NCI-H1092 treated with DMSO at 0.1 percent for 48 hours (cell line): ENCODE measurements at places on chromosomes 5 and 9.

DNA sequence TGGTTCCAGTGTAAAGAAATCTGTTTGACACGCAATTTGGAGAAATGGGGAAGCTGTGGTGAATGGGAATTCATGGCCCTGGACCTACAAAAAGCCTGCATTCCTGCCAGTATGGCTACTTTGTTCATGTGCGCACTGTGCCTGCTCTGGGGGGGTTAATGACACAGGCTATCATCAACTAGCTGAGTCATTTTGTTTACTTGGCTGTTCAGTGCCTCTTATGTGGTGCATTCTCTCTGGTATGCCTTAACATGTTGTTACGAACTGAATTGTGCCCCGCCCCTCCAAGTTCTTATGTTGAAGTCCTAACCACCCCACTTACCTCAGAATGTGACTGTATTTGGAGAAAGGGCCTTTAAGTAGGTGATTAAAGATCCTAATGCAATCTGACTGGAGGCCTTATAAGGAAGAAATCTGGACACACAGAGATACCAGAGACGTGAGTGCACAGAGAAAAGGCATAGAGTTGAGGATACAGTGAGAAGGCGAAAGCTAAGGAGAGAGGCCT lies 20.4 kb upstream of the UBAP1 start:
- no peak for DNase-seq

GRCh38 chr5:67142816-67143215 lies 53.8 kb downstream of the CD180 start:
- DNase-seq, result no peak

GRCh38 chr5:141880961-141881801 lies 3.0 kb upstream of the PCDH1 start:
- no peak for DNase-seq

DNA sequence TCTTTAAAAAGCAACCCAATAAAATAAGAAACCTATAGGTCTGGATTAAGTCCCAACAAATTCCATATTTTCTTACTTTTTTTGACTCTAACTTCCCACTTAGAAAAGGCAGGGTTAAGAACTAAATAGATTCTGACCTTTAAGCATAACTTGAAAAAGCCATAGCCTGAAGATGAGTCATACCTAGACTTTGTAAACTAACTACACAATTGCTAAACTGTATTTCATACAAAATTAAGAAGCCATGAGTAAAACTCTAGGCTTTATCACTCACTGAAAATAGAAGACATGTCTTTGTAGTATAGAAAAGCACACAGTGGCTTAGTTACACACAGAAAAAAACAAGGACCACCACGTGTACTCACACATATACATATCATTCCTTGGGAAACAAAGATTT lies 51.5 kb downstream of the MLLT3 start:
- DNase-seq, result no peak

- no peak for DNase-seq
These were observed 18.5 kb downstream of the TMC1 start for GRCh38 chr9:72539824-72540347.

DNA sequence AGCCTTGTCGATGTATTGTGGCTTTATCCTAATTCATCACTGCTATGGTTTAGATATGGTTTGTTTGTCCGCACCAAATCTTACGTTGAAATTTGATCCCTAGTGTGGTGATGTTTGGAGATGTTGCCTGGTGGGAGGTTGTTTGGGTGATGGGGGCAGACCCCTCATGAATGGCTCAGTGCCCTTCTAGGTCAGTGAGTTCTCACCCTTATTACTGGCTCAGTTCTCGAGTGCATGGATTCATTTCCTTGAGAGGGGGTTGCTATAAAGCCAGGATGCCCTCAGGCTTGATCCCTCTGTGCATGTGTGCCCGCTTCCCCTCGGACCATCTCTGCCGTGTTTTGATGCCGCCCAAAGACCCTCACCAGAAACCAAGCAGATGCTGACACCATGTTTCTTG lies 114.4 kb downstream of the CHSY3 start:
- no peak for DNase-seq

DNA sequence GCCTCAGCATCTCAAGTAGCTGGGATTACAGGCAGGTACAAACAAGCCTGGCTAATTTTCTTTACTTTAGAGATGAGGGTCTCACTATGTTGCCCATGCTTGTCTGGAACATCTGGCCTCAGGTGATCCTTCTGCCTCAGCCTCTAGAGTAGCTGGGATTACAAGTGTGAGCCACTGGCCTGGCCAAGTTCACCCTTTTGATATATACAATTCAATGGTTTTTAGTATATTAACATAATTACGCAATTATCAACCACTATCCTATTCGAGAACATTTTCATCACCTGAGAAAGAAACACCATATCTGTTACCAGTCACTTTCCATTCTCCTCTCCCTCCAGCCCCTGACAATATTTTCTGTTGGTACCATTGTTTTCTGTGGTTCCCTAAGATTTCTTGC lies 3.7 kb upstream of the CDC23 start:
- DNase-seq, result no peak

- no peak for DNase-seq
These were observed 43.3 kb upstream of the RASEF start for GRCh38 chr9:83106263-83106662.

- peak; percentile 49 for DNase-seq
These were observed 52.1 kb upstream of the EQTN start for GRCh38 chr9:27348785-27349697.

- no peak for DNase-seq
These were observed 50.2 kb downstream of the FXN start for GRCh38 chr9:69085569-69086283.

- peak; percentile 31 for DNase-seq
These were observed 63.9 kb downstream of the MAMDC2 start for GRCh38 chr9:70107558-70107957.

DNA sequence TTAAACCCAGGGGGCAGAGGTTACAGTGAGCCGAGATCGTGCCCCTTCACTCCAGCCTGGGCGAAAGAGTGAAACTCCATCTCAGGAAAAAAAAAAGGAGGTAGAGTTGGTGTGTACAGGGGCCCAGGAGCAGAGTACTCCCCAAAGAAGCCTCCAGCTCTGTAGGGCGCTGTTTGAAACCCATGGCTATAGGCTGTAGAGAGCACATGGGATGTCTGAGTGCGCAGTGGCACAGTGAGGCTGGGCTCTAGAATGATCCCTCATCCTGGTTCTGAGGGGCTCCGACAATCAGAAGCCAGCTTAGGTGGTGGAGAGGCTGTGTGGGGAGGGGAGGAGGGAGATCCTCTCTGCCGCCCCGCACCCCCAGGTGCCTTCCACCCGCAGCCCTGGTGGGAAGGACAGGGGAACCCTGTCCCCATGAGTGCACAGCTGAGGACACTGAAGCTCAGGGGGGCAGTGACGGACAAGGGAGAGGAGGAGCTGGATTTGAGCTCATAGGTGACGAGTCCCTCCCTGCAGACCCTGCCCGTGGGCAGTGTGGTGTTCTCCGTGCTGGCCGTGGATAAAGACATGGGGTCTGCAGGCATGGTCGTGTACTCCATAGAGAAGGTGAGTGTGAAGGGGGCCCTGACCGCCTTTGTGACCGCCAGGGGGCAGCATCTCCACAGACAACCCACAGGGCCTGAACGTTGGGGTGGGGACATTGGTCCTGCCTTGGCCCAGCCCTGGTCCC lies 24.6 kb downstream of the CDHR2 start:
- DNase-seq, result peak; percentile 8

GRCh38 chr5:41465493-41466171 lies 44.8 kb downstream of the PLCXD3 start:
- DNase-seq, result no peak

GRCh38 chr9:550333-550732 lies 291.2 kb upstream of the DMRT1 start:
- DNase-seq, result no peak

DNA sequence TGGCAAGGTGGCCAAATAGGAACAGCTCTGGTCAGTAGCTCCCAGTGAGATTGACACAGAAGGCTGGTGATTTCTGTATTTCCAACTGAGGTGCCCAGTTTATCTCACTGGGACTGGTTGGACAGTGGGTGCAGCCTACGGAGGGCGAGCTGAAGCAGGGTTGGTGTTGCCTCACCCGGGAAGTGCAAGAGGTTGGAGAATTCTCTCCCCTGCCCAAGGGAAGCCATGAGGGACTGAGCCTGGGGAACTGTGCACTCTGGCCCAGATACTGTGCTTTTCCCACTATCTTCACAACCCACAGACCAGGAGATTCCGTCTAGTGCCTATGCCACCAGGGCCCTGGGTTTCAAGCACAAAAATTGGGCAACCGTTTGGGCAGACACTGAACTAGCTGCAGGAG lies 61.0 kb downstream of the TNFSF8 start:
- no peak for DNase-seq

- DNase-seq, result no peak
These were observed 21.9 kb downstream of the MOCS2 start for GRCh38 chr5:53087621-53088121.

DNA sequence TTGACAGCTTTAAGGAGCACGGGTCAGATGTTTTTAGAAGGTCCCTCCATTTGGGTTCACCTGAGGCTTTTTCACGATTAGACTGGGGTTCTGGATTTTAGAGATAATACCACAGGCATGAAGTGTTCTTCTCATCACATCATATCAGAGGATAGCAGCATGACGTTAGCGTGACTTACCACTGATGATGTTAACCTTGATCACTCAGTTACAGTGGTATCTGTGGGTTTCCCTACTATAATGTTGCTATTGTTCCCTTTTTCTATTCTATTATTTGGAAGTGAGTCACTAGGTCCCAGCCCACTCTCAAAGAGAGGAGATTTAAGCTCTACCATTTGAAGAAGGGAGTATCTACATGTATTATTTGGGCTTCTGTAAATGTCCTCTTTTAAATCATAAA lies 300.0 kb downstream of the MAST4 start:
- DNase-seq, result no peak

- DNase-seq, result no peak
These were observed 290.3 kb upstream of the SGCD start for GRCh38 chr5:156036640-156037039.

- no peak for DNase-seq
These were observed 51.1 kb upstream of the TBC1D2 start for GRCh38 chr9:98306384-98307145.

- DNase-seq, result no peak
These were observed 433.2 kb downstream of the ISL1 start for GRCh38 chr5:51816427-51816826.

GRCh38 chr5:78647838-78648358 lies 674 bp downstream of the LHFPL2 start:
- peak; percentile 55 for DNase-seq

GRCh38 chr5:112005623-112005930 lies 248.6 kb upstream of the NREP start:
- no peak for DNase-seq

GRCh38 chr9:72960446-72960845 lies 7.6 kb upstream of the ALDH1A1 start:
- DNase-seq, result no peak

- DNase-seq, result no peak
These were observed 186.7 kb downstream of the MAT2B start for GRCh38 chr5:163692091-163692490.

- no peak for DNase-seq
These were observed 90.1 kb downstream of the LMNB1 start for GRCh38 chr5:126866851-126867636.

DNA sequence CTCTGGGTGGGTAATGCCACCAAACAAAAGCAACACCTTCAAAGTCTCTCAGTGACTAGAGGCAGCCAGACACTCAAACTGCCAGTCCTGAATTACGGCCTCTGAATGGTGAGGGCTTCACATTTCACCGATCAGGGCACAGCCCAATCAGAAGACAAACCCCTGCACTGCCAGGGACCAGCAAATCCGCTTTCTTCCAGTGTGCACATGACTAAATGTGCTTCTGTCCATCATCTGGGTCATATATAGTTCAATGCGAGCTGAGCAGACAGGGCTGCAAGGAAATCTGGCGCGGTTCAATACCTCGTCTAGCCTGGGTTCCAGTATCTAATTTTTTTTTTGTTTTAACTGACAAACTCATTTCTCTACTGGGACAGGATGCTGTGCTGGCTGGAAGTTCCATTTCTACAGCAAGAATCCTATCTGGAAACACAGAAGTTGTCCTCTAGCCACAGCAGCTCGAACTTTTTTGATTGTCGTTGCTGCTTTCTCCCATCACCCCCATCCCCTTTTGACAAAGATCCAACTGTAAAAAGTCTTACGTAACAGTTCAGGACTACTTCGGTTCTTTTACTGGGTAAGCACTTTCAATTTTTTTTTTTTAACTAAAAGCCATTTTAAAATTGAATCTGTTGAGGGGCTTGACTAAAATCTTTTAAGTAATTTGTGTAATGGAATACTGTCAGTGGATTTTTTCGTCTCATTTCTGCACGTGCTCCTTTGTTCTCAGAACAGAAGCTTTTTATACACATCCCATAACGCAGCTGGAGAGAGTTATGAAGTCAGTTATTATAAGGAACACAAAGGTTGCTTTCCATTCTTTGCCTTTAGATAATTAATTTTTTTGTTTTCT lies 112.7 kb downstream of the NR6A1 start:
- DNase-seq, result peak; percentile 92

GRCh38 chr5:14109771-14110170 lies 33.4 kb upstream of the TRIO start:
- no peak for DNase-seq

GRCh38 chr5:84961193-84961592 lies 576.5 kb upstream of the EDIL3 start:
- DNase-seq, result no peak

DNA sequence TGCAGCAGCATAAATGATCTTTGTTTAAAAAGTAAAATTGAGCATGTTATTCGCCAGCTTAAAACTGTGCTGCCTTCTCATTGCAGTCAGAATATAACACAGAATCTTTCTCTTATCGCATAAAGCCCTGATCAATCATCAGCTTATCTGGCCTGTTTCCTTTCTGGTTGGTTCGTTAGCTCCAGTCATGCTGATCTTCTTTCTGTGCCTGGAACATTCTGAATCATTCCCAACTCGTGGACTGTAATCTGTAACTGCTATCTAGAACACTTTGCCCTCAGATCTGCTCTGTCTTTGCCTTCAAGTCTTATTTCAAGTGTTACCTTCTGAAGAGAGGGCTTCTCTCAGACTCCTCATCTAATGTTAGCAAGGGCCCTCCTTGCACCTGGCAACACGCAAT lies 11.9 kb upstream of the FER start:
- DNase-seq, result no peak

DNA sequence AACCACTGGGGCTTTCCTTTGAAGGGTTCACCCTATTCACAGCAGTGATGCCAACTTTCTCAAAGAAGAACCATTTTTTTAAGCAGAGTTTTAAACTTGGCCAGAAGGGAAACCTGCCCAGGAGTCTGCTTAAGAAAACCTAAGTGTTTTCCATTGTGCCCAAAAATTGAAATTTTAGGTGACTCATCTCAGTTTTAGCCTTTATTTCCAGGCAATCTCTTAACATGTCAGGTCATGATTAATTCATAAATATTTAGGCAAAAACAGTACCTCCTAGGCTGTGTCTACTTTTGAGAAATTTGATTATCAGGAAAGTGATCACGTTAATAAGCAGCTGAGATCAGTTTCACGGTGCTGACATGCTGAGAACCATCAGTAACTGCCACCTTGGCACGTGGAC lies 61.9 kb downstream of the TLE1 start:
- DNase-seq, result no peak

DNA sequence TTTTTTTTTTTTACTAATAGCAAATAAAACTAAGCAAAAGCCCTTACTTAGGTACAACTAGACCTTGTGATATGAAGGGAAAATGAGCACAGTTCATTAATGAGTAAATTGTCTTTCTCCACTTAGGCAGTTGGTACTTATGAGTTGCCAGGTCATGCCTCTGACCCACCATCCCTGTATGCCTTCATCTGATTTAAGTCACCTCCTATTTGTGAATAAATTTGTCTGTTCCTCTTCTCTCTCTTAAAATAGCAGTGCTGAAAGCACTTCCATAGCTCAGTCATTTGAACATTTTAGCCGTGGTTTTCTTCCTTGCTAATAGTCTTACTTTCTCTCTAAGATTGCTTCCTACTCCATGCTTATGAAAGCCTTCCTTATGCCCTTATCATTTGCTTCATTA lies 61.4 kb downstream of the SLC44A1 start:
- no peak for DNase-seq
